ENCODE measurements at places on chromosomes 16 and 17.
A peak's percentile ranks its signal among the peaks of the same experiment; 100 is the strongest.

DNA sequence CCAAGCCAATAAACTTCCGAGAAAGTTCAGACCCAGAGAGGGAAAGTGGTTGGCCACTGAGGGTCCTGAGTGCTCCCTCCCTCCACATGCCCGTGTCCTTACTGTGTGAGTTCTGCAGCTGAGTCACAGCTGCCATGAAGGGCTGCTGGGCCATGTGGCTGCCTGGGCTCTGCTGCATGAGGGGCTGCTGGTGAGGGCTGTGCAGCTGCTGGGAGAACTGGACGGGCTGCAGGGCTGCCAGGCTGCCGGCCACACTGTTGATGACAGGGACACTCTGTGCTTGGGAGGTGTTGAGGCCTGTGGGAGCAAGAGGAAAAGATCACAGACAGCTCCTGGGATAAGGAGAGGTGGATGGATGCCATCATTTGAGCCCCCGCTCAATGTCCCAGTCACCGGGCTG, 44.0 kb downstream of the HNF1B start:
- H3K4me1 ChIP-seq = no peaks in the 10 kb centered on the region
- no peaks in the 10 kb centered on the region for H3K27me3 ChIP-seq
- no peak overlapping the region for H3K27ac ChIP-seq
- no peak overlapping the region for H3K4me3 ChIP-seq
- H3K36me3 ChIP-seq = no peaks in the 10 kb centered on the region

GRCh38 chr16:1189455-1189854, 35.6 kb downstream of the TPSG1 start:
- no peaks in the 10 kb centered on the region for H3K27me3 ChIP-seq
- no peak for DNase-seq
- no peak overlapping the region for H3K4me3 ChIP-seq
- no peak overlapping the region for H3K27ac ChIP-seq
- no peaks in the 10 kb centered on the region for H3K36me3 ChIP-seq
- H3K4me1 ChIP-seq = no peaks in the 10 kb centered on the region

GRCh38 chr17:726271-726919, 6.0 kb upstream of the TLCD3A start:
- no peaks in the 10 kb centered on the region for H3K27me3 ChIP-seq
- no peak overlapping the region for H3K4me3 ChIP-seq
- H3K4me1 ChIP-seq = peaks cover 2% of the 10 kb centered on the region
- no peak overlapping the region for H3K27ac ChIP-seq

GRCh38 chr17:18858567-18859245, 775 bp downstream of the PRPSAP2 start:
- no peaks in the 10 kb centered on the region for H3K4me1 ChIP-seq
- no peaks in the 10 kb centered on the region for H3K27me3 ChIP-seq
- H3K36me3 ChIP-seq = no peaks in the 10 kb centered on the region
- peak overlapping the region; percentile 81 for H3K4me3 ChIP-seq

DNA sequence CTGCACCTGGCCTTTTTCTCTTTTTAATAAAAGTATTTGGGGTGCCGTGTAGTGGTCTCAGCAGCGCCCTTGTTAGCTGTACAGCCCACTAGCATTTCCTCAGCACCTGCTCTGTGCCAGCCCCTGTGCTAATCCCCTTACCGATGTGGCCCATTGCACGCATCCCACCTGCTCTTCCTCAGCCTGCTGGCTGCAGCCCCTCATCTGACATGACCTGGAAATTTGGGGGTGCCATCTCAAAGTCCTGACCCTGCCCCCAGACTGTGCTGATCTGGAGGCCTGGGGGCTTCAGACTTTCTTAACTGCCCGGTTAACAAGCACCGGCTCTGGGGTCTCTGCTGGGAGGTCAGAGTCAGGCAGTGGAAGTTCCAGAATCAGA, 10.4 kb downstream of the GPRC5C start:
- H3K27ac ChIP-seq = peak overlapping the region; percentile 82
- no peak overlapping the region for H3K4me3 ChIP-seq
- H3K36me3 ChIP-seq = peaks cover 8% of the 10 kb centered on the region
- no peaks in the 10 kb centered on the region for H3K27me3 ChIP-seq
- no peak for DNase-seq

- H3K4me3 ChIP-seq = no peak overlapping the region
- no peak for DNase-seq
- H3K36me3 ChIP-seq = peaks cover 8% of the 10 kb centered on the region
- no peaks in the 10 kb centered on the region for H3K27me3 ChIP-seq
Measured at GRCh38 chr17:81843713-81844326, 9.0 kb upstream of the PPP1R27 start.

- H3K27me3 ChIP-seq = no peaks in the 10 kb centered on the region
- H3K27ac ChIP-seq = peak overlapping the region; percentile 21
- no peaks in the 10 kb centered on the region for H3K36me3 ChIP-seq
- peaks cover 79% of the 10 kb centered on the region for H3K4me1 ChIP-seq
Measured at GRCh38 chr16:8959921-8960787, 3.6 kb downstream of the USP7 start.

DNA sequence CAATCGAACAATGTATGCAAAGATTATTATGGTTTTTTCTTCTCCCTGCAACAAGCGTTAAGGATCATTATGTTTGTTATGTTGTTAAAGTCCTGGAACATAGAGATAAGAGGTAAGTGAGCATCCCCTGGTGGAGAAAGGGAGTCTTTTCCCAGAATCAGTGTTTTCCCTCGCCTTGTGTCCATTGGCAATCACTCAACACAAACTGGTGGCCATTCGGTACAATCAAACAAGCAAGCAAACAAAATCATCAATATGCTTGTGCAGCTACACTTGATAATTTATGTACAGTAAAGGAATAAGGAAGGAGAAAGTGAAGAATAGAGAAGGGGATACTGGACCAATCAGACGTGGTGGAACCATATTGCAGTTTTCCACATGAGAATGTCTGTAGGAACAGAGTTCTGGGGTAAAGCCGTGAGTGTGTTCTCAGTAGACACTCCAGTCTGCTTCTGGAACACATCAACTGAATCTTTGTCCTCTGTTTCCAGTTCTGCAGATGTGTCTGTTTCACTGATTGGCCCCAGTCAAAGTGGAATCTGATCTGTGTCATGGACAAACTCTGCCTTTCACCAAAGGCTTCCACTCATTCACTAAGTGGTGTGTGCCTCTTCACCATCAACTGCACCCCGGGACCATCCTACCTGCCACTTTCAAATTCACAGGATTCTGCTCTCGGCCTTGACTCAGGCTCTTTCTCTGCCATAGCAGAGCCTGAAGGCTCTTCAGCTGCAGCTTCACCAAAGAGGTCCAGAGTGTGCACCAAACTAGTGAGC, 169.5 kb downstream of the AHSP start:
- no peaks in the 10 kb centered on the region for H3K4me1 ChIP-seq
- no peak overlapping the region for H3K4me3 ChIP-seq
- DNase-seq = no peak
- H3K27ac ChIP-seq = no peak overlapping the region
- no peaks in the 10 kb centered on the region for H3K36me3 ChIP-seq
- H3K27me3 ChIP-seq = peaks cover 7% of the 10 kb centered on the region

- no peaks in the 10 kb centered on the region for H3K27me3 ChIP-seq
- H3K36me3 ChIP-seq = no peaks in the 10 kb centered on the region
- H3K4me1 ChIP-seq = no peaks in the 10 kb centered on the region
- no peak overlapping the region for H3K27ac ChIP-seq
- DNase-seq = no peak
Measured at GRCh38 chr17:33169580-33170285, 123.4 kb downstream of the ASIC2 start.

- H3K4me1 ChIP-seq = peaks cover 24% of the 10 kb centered on the region
- H3K4me3 ChIP-seq = no peak overlapping the region
- H3K36me3 ChIP-seq = no peaks in the 10 kb centered on the region
- DNase-seq = no peak
- no peaks in the 10 kb centered on the region for H3K27me3 ChIP-seq
- H3K27ac ChIP-seq = no peak overlapping the region
Measured at GRCh38 chr17:34300652-34301370, 15.3 kb downstream of the CCL11 start.

All from tibial nerve (tissue), 4 donors.